ENCODE measurements at places on chromosomes 3 and 15.

GRCh38 chr15:47717036-47717612, at the start of gene SEMA6D:
Gene SEMA6D (plus strand): TSS chr15:47717505. CDS start chr15:47759799, 42,294 bp downstream.
- DNase-seq, result peak; percentile 68

DNA sequence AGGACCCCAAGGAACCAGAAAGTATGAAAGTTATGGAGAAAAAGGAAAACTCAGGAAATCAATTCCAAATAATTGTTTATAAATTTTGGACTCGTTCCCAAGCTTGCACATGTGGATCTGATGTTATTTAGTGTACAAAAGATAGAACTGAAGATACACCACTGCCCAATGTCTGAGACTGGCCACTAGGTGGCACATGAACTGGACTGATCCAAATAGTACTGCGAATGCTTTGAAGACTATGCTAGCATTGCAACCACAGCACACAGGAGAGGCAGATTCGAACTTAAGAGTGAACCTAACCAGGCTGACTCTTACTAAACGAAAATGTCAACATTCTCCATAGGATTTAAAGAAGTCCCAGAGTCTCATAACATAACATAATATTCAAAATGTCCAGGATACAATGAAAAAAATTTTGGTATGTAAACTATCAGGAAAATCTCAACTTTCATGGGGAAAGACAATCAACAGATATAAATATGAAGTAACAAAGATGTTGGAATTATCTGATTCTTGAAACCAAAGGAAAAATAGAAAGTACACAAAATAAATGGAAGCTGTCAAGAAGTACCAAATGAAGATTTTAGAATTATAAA, 596.7 kb downstream of the FGF12 start:
- peak; percentile 16 for DNase-seq

DNA sequence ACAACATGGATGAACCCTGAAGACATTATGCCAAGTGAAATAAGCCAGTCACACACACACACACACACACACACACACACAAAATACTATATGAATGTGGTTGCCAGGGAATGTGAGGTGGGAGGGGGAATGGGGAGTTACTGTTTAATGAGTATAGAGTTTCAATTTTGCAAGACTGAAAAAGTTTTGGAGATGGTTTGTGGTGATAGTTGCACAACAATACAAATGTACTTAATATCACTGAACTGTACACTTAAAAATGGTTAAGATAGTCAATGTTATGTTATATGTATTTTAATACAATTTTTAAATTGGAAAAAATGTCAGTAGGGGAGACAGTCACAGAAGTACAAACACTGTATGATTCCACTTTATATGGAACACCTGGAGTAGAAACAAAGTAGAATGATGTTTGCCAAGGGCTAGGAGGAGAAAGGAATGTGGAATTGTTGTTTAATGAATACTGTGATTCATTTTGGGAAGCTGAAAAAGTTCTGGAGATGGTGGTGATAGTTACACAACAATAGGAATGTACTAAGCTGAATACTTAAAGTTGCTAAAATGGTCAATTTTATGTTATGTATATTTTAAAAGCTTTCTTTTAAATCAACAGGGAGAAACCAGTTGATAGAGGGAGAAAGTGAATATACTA, 76.6 kb downstream of the RPL39L start:
- DNase-seq, result peak; percentile 81

- no peak for DNase-seq
Measured at GRCh38 chr15:66214246-66214645, 39.3 kb downstream of the MEGF11 start.

DNA sequence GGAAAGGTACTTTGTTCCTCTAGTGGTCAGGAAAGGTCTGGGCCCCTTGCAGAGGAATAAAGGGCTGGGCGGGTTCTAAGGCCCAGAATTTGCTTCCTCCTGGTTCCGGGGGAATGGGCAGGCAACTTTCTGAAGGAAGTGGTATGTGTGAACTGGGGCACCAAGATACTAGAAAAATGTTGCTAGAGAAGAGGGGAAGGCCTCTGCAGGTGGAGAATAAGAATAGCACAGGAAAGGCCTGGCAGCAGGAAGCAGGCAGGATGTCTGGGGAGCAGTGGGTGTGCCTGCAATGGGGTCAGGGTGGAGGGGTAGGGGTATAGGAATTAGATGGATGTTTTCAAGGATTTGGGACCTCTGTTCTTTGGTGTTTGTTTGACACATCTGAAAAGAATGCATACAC, 2.0 kb downstream of the SLC22A13 start:
- DNase-seq, result no peak

Measured in skeletal muscle cell (primary cell).